ENCODE measurements at places on chromosomes 13 and 19.
A peak's percentile ranks its signal among the peaks of the same experiment; 100 is the strongest.

GRCh38 chr13:91312324-91312723 is 35.2 kb upstream of the MIR17HG start:
- DNase-seq: no peak

DNA sequence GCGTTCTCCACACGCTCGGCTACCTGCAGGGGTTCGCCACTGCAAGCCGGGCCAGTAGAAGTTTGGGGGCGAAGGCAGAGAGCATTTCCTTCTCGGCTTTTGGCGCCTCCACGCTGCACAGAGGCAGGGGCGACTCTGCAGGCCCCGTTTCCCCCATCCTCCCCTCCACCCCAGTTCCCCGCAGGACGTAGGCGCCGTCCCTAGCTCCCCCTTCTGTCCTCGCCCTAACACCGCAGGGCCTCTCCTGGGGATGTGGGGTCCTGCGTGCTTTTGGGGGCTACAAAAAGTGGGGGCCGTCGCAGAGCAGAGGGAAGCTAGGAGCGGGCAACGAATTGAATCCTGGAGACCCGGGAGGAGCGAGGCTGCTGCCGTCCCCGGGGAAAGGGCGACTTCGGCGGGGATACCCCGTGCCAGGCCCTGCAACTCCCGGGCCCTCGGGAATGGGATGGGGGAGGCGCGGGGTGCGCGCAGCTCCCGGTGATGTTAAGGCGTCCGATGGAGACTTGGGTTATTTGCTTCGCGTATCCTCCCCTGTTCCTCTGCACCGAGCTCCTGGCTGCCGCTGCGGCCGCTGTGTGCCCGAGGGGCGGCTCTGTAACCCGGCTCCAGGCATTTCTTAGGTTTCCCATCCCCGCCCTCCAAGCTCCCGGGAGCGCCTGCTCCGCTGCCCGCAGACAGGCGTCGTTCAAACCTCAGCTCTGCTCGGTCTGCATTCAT is 255.9 kb upstream of the SOX21 start:
- DNase-seq: no peak

DNA sequence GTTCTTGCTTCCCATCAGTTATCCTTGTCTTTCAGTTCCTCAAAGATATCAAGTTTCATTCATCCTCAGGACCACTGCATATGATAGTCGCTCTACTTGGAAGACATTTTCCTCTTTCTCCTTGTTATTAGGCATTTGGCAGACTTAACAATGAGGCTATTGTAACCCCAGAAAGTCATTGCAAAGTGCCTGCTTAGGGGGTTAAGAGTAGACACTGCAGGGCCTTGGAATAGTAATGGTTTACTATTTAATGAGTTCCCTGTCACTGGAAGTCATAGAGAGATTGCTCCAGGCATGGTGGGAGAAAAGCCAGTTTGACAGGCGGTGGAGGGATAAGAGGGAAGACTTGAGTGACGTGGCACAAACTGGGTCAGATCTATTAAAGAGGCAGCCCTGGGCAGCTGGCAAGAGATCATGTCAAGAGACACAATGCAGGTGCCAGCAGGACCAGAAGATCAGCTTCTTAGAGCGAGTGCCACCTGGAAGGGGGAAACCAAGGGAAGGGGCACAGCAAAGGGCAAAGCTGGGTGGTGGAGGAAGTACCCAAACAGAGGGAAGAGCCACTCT is 16.8 kb upstream of the CPB2 start:
- DNase-seq: no peak

- no peak for DNase-seq
Observed at GRCh38 chr13:43140985-43141384, 117.6 kb downstream of the DNAJC15 start.

DNA sequence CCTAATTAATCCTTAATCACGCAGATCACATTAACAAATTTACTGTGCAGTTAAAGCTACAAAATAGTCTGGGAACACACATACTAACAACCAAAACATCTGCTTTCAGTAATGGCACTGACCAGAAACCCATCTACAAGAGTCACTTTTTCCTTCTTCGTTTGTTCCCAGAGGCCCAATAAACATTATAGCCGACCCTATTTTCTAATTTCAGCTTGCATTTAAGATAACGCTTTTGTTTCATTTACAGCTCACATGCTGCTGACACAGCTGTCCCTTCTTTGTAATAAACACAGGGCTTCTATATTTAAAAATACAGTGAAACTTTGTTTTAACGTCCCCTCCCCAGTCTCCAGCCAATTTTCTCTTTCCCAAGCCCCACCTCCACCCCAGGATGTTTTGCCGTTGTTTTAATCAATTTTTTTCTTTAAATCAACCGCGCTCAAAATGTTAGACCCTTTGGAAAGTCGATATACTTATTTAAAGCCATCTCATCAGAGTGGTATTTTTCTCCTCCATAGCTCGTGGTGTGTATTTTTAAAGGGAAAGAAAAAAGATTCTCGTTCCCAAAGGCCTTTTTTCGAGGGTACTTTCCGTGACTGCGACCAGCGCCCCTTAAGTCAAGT is 1.7 kb upstream of the WBP4 start:
- peak; percentile 13 for DNase-seq

DNA sequence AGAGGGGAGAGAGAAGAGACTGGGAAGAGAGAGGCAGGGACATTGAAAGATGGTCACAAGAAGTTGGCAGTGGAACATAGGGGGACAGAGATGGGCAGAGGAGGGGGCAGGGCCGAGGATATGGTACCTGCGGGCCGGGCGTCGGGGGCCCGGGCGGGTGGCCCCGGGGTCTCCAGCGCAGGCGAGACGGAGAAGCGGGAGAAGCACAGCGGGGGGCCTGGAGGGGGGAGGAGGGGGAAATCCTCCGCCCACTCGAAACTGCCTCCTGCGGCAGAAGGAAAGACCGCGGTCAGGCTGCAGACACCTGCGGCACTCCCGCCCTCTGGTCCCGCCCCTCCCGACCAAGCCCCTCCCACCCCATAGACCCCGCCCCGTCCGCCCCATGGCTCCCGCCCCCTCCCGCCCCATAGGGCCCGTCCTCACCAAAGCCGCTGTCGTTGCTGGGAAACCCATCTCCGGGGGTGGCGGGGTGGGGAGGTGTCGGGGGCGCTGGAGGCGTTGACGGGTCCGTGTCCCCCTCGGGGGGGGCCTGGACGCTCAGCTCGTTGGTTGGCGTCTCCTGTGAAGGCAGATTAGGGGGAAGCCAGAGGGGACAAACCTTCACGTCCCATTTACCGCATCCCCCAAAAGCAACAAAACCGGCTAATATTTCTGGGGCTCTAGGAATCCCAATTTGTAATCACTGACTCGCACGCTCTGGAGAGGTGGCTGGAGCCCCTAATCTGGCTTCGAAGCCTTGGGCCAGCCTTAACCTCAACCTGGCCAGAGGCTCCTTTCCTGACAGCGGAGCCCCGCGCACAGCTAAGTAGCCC is 20.4 kb downstream of the LMTK3 start:
- no peak for DNase-seq

DNA sequence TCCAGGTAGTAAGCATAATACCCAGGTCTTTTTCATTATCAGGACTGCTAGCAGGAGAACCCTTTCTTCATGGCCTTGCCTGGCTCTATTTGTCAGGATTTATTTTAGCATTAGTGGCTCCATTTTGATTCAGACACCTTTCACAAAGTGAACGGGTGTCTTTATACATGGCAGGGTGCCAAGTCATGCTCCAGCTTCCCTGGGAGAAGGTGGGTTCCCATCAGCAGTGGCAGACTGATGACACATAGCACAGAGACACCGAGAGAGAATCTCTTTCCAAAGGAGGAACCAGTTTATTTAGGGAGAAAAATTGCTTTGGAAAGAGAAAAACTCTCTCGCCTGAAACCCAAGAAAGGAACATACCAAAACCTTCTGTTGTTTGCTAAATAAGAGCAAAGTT is 135.3 kb upstream of the TMTC4 start:
- DNase-seq: no peak

DNA sequence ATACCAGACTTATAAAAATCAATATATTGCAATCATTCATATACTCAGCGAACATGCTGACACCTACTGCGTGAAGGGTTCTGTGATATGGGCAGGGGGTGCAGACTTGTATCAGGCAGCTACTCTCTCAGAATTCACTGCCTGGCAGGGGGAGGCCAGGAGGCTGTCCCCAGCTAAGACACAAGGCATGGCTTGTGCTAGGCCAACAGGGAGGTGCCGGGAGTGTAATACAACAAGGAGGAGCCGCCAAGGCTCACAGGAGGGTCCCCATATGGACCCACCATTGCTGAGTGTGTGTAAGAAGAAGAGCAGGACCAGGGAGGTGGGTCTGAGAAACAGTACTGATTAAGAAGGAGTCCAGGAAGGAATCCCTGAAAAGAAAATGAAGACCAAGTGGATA is 97.2 kb downstream of the COL4A2 start:
- DNase-seq: no peak

DNA sequence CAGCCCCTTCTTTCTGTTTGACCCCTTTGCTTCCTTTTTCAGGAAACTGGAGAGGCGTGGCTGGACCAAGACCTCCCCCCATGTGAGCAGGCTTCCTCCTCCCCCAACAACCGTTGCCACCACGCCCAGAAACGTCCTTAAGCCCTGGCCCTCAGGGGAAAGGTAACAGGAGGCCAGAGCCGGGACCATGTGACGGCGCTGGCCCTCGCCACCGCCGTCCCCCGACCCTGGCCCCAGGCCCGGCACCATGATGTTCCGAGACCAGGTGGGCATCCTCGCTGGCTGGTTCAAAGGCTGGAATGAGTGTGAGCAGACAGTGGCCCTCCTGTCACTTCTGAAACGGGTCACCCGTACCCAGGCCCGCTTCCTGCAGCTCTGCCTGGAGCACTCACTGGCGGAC is 14.4 kb downstream of the SAMD4B start:
- DNase-seq: no peak

- no peak for DNase-seq
Observed at GRCh38 chr13:100875392-100876043, 200.9 kb upstream of the TMTC4 start.

Data from left kidney (tissue), 8 donors.